ENCODE measurements at places on chromosomes 2 and 18. TPM values are rescaled to one million over a fixed set of nuclear protein-coding genes. Genes with fewer than 3 reads are reported as not detected.
A peak's percentile ranks its signal among the peaks of the same experiment; 100 is the strongest.

RNF152 gene
- total RNA-seq, result 4.7 TPM

SLC35G4 gene
- not detected for total RNA-seq

UBR3 gene
- 18.2 TPM for total RNA-seq

DAPL1 gene
- not detected for total RNA-seq

PFN4 gene
- 1.9 TPM for total RNA-seq

ANO7 gene
- total RNA-seq, result 1.9 TPM

DNA sequence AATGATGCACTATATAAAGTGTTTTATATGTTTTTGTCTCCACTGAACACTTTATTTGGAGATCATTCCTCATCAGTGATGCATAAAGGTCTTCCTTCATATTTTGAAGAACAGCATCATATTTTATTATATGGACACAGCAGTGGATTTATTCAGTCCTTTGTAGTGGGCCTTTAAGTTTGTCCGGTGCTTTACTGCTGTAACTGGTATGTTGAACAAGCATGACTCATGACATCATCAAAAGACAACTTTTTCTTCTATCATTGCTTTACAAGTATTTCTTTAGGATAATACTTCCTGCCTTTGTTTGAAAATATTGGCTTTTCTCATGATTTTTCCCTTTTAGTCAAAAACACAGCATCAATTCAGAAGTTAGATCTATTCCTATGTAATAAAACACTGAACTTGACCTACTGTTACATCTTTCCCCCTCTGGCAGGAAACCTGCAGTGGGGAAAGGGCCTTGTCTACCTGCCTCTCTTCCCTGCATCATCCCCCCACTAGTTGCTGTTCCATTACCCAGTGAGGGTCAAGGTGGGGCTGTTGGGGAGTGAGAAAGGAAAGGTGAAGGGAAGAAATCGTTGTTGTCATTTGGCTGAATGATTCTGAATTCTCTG lies 241.2 kb downstream of the CYP26B1 start:
- DNase-seq, result no peak

- peak; percentile 43 for DNase-seq
These were observed 195.9 kb downstream of the SH3RF3 start for GRCh38 chr2:109324861-109325260.

GRCh38 chr2:30157616-30158015 lies 10.8 kb downstream of the YPEL5 start:
- DNase-seq, result no peak

- DNase-seq, result peak; percentile 44
These were observed 852.1 kb downstream of the CPS1 start for GRCh38 chr2:211408483-211408891.

GRCh38 chr18:50937183-50937582 lies 30.7 kb upstream of the ELAC1 start:
- DNase-seq, result no peak

DNA sequence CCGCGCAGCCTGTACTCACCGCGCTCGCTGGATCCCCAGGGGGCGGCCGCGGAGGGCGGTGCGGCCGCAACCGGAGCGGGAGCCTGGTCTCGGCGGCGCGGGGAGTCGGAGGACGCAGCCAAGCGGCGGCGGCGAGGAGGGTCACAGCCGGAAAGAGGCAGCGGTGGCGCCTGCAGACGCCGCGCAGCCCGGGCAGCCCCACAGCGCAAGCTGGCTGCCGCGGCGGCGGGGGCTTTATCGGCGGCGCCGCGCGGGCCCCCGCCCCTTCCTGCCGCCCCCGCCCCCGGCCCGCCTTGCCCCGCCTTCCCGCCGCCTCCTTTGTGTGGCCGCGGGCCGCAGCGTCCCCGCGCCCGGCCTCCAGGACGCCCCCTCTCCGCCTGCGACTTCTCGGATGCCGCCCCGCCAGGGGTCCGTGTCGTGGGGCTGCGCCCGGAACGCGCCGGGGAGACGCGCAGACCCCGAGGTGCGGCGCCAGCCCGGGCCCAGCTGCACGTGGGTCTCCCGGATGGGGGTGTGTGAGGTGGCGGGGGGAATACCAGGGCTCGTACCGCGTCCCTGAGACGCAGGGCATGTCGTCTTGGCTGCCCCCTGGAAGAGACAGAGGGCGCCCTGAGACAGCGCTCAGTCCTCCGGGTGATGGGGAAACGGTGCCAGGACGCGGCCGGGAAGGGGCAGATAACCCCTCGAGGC lies at the start of gene SERPINE2:
TSS of gene SERPINE2 (minus strand) at position 207 of the 690 bp plus-strand sequence. CDS start 37,386 bp downstream, outside the sequence.
- no peak for DNase-seq

DNA sequence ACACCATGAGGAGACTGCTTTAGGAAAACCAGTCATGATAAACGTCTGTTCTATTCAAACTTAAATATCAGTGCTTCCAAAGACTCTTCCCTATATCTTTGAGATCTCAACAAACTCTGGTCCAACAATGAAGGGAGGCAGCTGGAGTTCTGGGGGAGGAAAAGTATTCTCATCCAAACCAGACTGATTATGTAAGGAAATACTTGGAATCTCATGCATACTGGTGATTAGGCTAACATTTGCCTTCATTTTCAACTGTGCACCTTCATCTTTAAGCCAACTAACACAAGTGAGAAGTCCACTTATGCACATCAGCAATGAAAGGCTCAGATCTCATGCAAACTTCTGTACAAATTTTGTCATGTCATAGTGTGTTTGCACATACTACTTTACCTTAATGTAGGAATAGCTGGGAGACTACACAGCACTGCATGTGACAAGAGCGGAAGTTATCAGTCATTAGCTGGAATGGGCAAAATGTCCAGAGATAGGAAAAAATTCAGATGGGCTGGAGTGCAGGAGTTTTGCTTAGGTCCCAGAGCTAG lies 67.5 kb upstream of the STK17B start:
- DNase-seq, result no peak

All from kidney epithelial cell (primary cell).